ENCODE measurements at places on chromosomes 11 and 22.

DNA sequence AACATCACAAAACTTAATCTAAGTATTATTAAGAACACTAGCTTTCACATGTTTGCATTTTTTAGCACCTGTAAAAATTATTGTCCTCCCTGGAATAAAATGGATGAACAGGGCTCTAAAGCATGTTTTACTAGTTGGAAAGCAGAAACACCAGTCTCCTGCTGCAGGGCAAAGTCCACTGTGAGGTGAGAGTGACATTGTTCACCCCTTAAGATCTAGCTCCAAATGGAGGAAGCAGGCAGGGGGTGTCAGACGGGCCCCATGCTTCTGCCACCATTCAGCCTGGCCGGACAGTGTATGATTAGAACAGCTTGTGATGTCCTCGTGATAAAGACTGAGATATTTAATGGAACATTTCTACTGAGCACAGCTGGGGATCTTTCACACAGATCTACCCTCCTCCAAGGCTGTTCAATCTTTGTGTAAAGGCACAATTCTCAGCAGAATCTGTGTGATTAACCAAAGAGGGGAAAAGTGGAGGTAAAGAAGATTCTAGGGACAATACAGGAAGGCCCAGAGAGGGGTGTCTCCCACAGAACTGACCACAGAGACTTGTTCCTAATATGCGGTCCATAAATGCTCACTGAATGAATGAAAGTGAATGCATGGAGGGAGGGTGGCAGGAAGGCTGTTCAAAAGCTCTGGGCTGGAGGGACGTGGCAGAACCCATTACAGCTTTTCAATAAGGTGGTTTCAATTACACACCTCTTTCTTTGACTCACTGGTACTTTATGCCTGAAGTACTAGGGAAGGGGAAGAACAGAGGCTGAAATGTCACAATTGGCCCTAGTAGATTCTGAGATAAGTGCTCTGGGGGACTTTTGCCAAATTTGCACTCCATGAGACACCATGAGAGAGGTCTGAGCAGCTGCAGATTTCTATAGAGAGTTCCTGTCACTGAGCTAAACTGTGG lies 239.1 kb upstream of the ARHGAP20 start:
- no peak for DNase-seq

DNA sequence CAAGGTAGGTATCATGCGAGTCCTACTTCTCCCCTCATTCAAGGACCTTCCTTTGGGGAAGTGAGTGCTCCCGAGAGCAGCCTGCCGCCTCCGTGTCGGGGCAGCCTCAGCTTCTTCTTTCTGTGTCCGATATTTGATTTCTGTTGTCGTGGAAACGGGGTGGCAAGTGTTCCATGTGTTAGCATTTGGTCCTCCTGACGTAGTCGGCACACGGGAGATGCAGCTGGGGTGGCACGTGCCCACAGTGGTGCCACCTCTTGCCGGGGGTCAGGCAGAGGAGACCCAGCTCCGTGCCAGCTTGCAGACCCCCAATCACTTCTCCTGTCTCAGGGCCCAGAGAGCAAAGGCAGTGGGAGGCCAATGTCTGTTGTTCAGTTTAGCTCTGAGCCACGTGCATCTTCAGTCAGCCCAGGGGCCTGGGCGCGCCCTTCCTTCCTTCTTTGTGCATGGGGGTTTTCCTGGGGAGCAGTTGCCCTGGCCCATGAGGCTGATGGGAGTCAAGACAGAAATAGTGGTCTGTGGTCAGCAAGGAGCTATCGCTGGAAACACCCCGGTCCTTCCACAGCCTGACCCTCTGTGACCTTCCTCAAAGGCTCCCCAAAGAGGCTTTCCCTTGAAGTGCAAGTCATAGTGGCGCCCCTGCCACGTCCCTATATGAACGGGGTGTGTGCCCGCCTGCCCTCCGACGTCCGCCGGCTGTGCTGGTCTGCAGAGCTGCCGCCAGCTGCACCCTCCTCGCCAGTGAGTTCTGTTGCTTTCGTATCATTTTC lies 44.5 kb downstream of the PARVB start:
- no peak for DNase-seq

- no peak for DNase-seq
Measured at GRCh38 chr11:124233376-124233775, 7.5 kb upstream of the OR8G1 start.

DNA sequence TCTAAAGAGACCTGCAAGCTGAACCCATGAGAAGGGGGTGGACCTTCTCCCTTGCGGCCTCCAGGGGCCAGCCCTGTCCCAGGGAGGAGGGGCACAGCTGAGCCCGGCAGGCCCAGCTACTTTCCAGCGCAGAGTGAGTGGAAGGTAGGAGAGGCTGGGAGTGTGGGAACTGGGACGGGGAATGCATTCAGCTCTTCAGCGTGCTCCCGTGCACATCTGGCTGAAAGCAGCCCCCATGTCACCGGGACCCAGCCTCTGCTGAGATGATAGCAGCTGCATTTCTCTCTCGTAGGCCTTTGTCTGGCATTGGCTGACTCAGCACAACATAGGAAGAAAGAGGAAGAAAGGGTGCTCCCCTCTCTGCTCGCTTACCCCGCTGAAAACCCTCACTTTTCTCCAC lies 951.5 kb downstream of the TBC1D22A start:
- no peak for DNase-seq

GRCh38 chr22:30483169-30483568 lies 11.4 kb upstream of the SEC14L3 start:
- no peak for DNase-seq

DNA sequence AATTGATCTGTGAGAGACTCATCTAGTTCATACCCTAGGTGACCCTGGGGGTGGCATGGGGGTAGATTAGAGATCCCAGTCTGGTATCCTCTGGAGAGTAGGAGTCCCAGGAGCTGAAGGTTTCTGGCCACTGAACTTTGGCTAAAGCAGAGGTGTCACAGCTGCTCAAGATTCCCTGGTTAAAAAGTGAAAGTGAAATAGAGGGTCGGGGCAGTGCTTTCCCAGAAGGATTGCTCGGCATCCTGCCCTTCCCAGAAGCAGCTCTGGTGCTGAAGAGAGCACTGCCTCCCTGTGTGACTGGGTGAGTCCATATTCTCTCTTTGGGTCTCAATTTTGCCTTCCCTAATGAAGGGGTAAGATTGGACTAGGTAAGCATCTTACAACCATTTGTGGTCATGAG lies 653 bp downstream of the IL18BP start:
- DNase-seq: no peak

DNA sequence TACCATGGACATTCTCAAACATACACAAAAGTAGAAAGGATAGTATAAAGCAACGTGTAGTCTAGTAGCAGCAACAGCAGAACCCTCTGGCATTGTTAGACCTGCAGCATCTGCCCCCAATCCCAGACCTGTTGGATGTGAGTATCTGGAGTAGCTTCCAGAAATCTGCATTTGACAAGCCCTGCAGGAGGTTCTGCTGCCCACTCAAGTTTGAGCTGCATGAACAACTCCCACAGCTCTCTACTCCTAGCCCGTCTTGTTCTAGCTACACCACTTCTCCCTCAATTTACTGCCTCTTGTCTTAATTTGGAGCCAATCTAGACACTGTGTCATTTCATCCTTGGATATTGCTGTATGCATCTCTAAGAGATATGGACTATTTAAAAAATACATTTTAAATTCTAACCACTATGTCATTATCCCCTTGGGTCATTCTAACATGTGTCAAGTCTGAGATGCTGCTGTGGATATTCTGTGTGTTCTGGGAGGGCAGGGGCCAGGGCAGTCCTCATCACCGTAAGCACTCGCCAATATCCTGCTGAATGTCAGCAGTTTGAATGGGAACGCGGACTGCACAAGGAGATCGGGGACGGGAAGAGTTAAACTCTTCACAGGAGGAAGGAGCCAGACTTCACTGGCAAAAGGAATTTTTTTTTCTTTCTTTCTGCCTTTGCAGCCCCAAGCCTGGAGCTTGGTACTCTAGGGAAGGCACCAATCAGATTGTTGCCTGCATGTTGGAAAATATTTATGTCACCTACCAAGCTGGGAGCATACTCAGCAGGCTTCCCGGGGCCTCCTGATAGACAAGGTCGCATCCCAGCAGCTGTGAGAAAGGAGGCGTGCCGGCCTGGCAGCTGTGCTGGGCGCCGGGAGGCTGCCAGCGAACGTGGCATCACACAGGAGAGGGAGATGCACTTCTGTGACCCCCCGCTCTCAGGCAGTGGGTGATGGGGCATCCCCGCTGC lies 429.0 kb downstream of the MIAT start:
- no peak for DNase-seq

DNA sequence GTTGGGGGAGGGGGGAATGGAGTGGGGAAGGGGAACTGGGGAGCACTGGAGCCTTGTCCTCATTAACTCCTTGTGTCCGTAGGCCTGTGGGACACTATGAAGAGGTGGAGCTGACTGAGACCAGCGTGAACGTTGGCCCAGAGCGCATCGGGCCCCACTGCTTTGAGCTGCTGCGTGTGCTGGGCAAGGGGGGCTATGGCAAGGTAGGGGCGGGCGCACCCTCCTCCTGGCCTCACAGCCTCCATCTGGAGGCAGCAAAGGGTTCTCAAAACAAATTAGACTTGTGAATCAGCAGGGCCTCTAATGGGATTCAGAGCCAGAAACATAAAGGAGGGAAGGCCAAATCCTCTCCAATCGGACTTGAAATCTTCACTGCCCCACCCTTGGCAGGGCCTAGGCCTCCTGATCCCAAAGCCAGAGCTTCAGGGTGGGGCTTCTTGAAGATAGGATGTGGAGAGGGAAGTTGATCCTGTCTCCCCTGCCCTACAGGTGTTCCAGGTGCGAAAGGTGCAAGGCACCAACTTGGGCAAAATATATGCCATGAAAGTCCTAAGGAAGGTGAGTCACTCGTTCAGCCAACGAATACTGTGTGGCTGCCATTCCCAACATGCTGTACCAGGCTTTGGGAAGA lies 859 bp downstream of the RPS6KB2 start:
- DNase-seq: no peak

DNA sequence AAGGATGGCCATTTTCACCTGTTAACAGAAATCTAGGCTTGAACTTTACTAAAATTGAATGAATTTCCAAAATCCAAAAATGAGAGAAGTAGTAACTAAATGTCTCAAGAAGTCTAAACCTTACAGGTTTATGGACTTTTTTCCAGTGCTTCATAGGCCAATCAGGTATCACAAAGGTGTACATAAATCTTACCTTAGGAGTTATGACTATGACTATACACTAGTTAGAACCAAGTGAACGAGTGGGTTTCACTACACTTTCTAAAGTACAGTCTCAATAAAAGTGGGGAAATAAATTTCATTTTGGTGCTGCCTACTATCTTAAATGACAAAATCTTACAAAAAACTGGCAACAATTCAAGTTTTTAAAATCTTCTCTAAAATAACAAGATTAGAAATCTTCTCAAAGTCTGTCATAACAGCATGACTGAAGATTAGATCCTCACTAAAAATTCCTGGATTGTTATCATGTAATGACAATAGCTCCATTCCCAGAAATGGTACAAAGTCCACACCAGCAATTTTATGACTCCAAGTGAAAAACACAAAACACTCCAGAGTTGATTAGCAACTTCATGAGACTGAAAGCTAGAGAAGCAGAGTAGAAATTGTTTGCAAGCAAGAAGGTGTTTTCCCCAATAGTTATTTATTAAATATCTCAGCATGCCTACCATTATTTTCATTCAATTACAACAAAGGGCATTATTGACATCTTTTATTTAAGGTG lies 20.9 kb downstream of the SOX6 start:
- DNase-seq: no peak

GRCh38 chr11:69704508-69705253 lies 859 bp upstream of the FGF19 start:
- no peak for DNase-seq

GRCh38 chr11:119723243-119723951 lies 5.6 kb downstream of the NECTIN1 start:
- no peak for DNase-seq

DNA sequence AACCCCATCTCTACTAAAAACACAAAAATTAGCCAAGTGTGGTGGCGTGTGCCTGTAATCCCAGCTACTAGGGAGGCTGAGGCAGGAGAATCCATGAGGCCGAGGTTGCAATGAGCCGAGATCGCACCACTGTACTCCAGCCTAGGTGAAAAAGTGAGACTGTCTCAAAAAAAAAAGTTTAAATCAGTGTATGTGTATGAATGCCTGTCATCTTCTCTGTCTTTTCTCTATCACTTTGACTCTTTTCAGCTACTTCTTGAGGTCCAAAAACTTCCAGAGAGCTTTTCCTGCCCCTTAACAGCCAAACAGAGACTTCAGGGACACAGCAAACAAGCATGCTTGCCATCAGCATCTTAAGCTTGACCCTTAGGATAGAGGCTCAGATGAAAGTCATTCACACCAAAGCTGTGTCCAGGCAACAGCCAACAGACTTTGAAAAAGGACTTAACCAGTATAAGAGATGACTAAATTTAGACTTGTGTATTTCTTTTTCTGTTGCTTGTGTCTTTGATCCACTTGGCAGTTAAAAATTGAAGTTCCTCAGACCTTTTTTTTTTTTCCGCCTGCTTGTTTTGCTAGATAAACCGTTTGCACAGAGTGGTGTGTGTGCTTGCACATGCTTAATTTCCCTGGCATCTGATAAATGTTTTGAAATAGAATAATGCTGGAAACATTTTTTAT lies 151.9 kb downstream of the DBX1 start:
- no peak for DNase-seq

- DNase-seq: no peak
Measured at GRCh38 chr22:42747701-42748513, 27.2 kb upstream of the A4GALT start.

DNA sequence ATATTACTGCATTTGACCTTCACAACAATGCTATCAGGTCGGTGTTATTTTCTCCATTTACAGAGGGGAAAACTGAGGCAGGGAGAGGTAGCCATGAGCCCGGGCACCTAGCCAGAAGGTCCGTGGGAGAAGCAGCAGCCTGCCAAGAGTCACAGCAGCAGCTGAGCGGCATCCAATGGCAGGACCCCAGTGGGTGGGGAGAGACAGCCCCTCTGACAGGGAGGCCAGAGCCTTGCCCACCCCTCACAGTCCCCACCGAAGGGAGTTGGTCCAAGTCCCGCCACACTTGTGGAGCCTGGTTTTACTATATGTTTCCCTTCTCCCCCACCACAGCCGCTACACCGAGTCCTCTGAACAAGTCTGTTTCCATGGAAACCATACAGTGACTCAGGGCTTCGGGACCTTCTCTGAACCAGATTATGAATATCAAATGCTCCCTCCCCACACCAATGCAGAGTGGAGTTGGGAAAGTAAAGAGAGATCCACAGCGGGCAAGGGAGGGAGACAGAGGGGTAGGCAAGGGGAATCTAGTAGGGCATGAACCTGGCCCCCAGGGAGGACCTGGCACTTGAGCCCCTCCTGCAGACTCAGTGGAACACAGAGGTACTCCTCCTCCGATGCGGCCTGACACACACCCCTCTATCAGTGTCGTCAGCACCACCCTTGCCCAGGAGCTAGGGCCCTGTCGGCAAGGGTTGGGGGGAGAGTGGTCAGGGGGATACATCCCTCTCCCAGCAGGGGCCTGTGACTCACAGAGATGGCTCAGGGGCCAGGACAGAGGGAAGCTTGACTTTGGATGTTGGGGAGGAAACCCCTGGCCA lies 2.5 kb downstream of the CHST1 start:
- DNase-seq: no peak

DNA sequence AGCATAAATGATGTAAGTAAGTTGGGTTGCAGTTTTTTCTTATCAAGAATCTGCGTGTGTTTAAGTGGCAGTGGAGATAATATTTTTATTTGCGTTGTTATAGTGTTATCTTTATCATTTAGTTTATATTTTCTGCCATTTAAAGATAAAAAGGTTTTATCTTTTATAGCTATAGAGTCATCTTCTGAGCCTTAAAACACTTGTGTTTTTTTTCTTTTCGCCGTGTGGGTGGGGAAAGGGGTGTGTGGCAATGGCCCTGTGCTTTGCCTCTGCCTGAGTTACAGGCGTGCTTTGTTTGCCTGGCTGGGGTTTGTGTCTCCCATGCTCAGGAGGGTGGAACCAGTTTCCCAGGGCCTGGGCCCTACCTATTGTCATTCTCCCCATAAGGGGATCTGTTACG lies 16.2 kb downstream of the ARHGEF12 start:
- no peak for DNase-seq

GRCh38 chr22:48161298-48161697 lies 1398.8 kb downstream of the TBC1D22A start:
- no peak for DNase-seq

Data from CD4-positive, alpha-beta T cell treated with Interleukin-17A for 4 hours (primary cell).